ENCODE measurements at places on chromosomes 5 and 9. TPM values are rescaled to one million over a fixed set of nuclear protein-coding genes. Genes with fewer than 3 reads are reported as not detected.

DNA sequence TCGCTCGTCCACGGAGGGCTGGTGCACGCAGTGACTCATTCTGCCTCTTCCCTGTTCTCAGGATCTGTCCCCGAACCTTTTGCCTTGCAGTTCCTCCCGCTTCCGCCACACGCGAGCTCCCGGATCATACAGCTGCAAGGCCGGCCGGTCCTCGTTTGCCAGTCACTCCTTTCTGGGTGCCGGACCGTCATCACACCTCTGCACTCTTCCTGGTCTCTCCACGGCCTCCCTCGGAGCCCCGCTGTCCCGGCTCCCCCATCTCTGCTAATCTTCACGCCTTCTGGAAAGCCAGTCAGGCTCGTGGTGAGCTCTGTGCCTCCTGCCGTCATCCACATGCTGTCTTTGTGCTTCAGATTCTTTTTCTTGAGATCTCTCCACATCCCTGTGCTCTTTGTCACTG, 91.8 kb downstream of the STX17 start:
- H3K27ac ChIP-seq: no peak overlapping the region
- H3K36me3 ChIP-seq: peaks cover 14% of the 10 kb centered on the region
- H3K4me1 ChIP-seq: no peaks in the 10 kb centered on the region
- H3K27me3 ChIP-seq: no peaks in the 10 kb centered on the region

DNA sequence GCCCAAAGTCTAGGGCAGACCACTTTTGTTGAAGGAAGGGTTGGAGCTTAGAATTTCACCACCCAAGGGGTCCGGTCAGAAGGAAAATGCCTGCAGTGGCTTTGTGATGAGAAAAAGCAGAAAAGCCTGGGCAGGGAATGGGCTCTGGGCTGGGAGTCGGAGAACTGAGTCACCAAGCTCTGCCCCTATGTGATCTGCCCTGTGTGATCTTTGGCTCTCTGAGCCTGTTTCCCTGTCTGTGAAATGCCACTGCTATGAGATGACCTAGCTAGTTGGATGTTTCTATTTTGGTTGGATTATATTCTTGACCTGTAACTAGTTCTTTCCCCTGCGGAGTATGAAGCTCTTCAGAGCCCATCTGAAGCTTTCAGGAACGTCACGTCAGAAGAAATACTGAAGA, 9.8 kb downstream of the POLR1E start:
- H3K27me3 ChIP-seq: no peaks in the 10 kb centered on the region
- DNase-seq: no peak
- no peak overlapping the region for H3K4me3 ChIP-seq

DNA sequence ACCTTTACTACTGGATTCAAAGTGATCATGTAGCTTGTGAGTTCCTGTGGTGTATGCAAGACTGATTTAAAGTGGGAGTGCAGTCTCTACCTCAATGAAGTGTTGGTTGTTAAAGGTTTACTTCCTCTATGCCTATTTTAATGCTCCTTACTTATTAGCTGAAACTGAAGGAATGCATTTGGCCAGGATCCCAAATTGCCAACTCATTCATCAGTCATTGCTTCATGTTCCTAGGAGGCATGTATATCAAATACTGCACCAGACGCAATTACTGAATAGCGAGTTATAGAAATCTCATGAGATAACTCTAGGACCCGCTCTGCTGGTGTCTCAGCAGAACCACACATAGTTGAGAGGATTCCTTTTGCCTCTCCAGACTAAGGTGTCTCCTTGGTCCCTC, 143.0 kb upstream of the RPS23 start:
- no peaks in the 10 kb centered on the region for H3K27me3 ChIP-seq
- no peaks in the 10 kb centered on the region for H3K4me1 ChIP-seq
- H3K4me3 ChIP-seq: no peak overlapping the region
- no peaks in the 10 kb centered on the region for H3K36me3 ChIP-seq

DNA sequence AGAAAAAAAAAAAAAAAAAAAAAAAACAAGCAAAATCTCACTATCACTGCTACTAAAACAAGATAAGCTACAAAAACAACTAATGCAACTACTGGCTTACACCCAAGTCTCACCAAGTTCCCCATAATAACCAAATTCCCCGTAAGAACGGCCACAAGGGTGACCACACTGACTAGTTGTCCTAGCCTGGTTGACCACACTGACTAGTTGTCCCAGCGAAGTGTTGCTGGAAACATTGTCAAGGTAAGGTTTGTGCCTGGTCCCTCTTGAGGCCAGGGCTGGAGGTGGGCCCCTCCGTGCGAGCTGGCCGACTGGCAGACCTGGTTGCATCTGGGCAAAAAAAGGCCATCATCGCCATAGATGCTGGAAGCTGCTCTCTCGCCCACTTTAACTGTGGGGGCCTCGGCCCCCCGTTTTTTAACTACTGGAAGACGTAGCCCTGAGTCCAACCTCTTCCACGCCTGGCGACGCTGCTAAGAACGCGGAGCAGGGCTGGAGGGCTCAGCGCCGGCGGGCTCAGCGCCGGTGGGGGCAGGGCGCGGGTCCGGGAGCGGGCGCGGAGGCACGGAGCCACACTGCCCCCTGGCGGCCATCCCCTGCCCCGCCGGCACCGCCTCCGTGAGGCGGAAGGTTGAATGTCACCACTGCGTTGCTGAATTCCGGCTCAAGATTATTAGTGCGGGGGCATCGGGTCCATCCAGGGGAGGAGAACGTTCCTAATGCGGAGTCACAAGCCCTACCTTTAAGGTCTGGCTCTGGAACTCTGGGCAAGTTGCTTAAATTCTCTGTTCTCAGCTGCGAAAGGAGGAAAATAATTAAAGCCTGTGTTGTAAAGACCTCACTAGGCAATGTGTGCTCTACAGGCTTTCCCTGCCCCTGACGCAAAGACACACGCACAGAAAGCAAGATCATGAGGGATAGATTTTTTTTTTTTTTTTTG, 84.0 kb downstream of the HSD17B3 start:
- no peaks in the 10 kb centered on the region for H3K36me3 ChIP-seq
- no peaks in the 10 kb centered on the region for H3K27me3 ChIP-seq
- peak; percentile 69 for DNase-seq
- peaks cover 31% of the 10 kb centered on the region for H3K4me1 ChIP-seq

- no peak for DNase-seq
- H3K4me3 ChIP-seq: peak overlapping the region; percentile 63
- peak overlapping the region; percentile 96 for H3K27ac ChIP-seq
- H3K4me1 ChIP-seq: no peaks in the 10 kb centered on the region
- peaks cover 32% of the 10 kb centered on the region for H3K36me3 ChIP-seq
Measured at GRCh38 chr9:87725356-87725899, 491 bp upstream of the CTSL start.

DNA sequence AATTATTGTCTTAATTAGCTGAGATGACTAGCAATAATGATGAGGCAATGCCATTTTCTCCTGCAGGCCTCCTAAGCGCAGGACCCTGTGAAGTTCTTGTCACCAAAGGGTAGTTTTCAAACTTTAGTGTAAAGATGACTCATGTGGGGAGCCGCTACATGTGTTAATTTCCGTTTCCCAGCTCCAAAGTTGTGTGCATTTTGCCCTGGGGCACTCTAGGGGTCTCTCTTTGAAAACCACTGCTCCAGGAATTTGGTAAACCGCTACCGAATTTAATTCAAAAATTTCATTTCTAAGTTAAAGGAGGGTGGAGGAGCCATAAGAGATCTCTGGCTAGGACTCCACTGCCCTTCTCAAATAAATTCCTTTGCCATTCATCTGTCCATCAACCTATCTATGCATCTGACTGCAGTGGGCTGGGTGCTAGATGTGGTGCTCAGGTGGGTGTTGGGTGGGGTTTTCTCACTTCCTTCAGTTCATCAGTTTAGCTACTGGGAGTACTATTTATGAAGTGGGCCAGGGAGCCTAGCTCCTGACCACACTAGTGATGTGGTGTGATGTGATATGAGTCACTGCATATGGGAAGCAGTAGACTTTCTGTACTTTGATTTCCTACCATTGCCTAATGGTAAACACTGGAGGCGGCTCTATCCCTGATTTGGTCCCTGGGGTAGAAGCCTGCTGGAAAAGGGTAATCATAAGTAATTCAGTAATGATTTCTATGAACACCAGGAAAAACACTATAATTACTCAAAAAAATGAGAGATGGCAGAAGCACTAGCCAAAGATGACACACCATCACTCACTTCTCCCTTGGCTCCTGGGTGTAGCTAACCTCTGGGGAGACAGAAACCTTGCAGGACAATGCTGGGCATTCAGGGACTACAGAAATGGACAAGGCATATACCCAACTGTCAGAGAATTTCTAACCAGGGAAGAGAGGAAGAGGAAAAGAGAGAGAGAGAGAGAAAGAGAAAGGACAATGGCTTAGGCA, 4.0 kb upstream of the ZSWIM6 start:
- H3K4me3 ChIP-seq: no peak overlapping the region
- H3K4me1 ChIP-seq: peaks cover 11% of the 10 kb centered on the region
- H3K27ac ChIP-seq: no peak overlapping the region

GRCh38 chr5:140982083-140982716, 15.9 kb downstream of the PCDHAC2 start:
- H3K27ac ChIP-seq: no peak overlapping the region
- no peaks in the 10 kb centered on the region for H3K27me3 ChIP-seq
- no peaks in the 10 kb centered on the region for H3K4me1 ChIP-seq
- no peak for DNase-seq
- no peaks in the 10 kb centered on the region for H3K36me3 ChIP-seq

- H3K27me3 ChIP-seq: no peaks in the 10 kb centered on the region
- no peak for DNase-seq
- no peaks in the 10 kb centered on the region for H3K4me1 ChIP-seq
- no peaks in the 10 kb centered on the region for H3K36me3 ChIP-seq
Measured at GRCh38 chr5:37915097-37915736, 75.4 kb upstream of the GDNF start.

DNA sequence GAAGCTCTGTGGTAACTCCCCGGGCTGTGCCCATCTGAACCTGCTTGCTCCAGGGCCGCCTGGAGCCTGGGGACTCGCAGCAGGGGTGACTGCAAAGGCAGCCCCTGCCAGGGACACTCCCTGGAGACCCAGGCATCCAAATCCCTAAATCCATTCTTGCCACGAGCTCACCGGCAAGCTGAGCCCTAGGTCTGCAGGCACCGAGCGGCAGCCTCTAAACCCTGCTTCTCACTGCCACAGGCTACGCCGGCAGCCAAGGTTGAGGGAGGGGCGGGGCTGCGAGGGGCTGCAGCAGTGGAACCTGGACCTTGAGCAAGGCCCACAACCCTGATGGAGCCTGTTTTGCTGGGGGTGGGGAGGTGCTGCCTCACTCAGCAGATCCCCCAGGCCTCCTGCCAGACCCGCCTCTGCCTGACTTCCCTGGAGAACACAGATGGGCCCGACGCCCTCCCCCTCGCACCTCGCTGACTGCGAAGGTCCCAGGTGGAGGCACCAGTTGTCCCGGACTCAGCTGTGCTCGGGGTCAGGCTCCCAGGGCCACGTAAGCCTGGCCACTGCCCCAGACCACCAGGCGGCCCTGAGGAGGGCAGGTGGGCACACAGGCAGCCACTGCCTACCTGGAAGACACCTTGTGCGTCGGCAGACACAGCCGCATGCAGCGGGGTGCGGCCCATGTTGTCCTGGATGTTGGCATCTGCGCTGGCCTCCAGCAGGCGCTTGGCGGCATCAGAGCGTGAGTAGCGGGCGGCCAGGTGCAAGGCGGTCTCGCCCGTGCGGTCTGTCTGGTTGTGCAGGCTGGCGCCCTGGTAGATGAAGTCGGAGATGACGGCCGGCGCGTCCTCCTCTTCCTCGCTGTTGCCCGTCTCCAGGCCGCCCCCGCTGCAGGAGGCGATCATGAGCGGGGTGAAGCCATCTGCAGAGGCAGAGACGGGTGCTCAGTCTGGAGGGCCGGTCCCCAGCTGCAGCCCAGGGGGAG, 17.4 kb upstream of the SEC16A start:
- no peak overlapping the region for H3K4me3 ChIP-seq
- no peak overlapping the region for H3K27ac ChIP-seq
- H3K27me3 ChIP-seq: no peaks in the 10 kb centered on the region
- no peak for DNase-seq
- H3K4me1 ChIP-seq: peaks cover under 1% of the 10 kb centered on the region
- H3K36me3 ChIP-seq: peaks cover 89% of the 10 kb centered on the region

DNA sequence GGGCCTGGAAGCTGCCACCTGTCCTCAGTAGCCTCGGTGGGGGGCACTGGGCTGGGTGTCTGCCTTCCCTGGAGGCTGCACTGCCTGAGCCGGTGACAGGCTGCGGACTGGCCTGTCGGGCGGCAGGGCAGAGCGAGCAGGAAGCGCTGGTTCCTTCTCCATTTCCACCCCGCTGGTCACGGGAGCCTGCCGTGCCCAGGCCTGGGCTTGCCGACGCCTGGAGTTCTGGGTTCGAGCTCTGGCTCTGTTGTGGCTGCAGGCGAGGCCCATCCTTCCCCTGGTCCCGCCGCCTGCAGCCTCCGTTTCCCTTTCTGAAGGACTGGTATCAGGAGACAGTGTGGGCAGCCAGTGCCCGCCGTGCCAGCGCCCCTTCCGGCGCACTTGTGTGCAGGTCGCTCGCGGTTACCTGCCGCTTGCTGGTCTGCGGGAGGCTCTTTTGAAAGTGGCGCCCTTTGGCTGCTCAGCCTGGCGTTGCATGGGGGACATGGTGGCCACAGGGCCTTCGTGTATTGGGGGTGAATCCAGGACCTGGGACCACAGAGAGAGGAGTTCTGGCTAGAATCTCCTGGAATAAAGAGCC, 34.0 kb downstream of the RXRA start:
- H3K4me1 ChIP-seq: no peaks in the 10 kb centered on the region
- H3K4me3 ChIP-seq: no peak overlapping the region
- H3K27me3 ChIP-seq: no peaks in the 10 kb centered on the region
- peak overlapping the region; percentile 61 for H3K27ac ChIP-seq
- no peaks in the 10 kb centered on the region for H3K36me3 ChIP-seq
- no peak for DNase-seq

GRCh38 chr5:15946026-15946425, 233.6 kb downstream of the MARCHF11 start:
- H3K4me1 ChIP-seq: no peaks in the 10 kb centered on the region
- no peak for DNase-seq
- no peak overlapping the region for H3K4me3 ChIP-seq
- no peaks in the 10 kb centered on the region for H3K27me3 ChIP-seq
- H3K27ac ChIP-seq: no peak overlapping the region
- H3K36me3 ChIP-seq: peaks cover 6% of the 10 kb centered on the region

- H3K4me3 ChIP-seq: no peak overlapping the region
- DNase-seq: no peak
- no peaks in the 10 kb centered on the region for H3K27me3 ChIP-seq
Measured at GRCh38 chr9:126276056-126276728, 50.4 kb upstream of the MVB12B start.

NTRK2 gene
- total RNA-seq: 30.1 TPM

PTGES gene
- total RNA-seq: 1.1 TPM

SOX30 gene
- 0.89 TPM for total RNA-seq

IL31RA gene
- 0.16 TPM for total RNA-seq

PCDHGA10 gene
- total RNA-seq: 4.8 TPM

PAX5 gene
- 0.59 TPM for total RNA-seq

ENC1 gene
- 5.0 TPM for total RNA-seq

PAEP gene
- total RNA-seq: not detected
